ENCODE measurements at places on chromosomes 7 and 10.

GRCh38 chr7:95781961-95782586 lies 9.7 kb downstream of the DYNC1I1 start:
- no peak for DNase-seq

DNA sequence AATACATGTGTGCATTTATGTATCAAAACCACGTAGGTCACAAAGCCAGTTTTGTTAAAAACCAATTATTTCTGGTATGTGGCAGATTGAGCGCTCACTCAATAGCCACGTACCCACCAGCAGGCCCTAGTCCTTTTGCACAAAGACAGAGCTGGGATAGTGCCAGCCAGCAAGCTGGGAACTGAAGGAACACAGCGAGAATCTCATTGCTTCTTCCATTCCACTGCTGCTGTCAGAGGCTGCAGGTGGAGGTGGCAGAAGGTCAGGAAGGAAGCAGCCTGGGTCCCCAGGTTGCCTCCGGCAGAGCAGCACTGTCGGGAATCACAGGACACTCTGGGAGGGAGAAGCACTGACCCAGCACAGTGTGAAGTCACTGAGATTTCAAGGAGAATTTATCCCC lies 385.5 kb upstream of the PFKP start:
- no peak for DNase-seq

DNA sequence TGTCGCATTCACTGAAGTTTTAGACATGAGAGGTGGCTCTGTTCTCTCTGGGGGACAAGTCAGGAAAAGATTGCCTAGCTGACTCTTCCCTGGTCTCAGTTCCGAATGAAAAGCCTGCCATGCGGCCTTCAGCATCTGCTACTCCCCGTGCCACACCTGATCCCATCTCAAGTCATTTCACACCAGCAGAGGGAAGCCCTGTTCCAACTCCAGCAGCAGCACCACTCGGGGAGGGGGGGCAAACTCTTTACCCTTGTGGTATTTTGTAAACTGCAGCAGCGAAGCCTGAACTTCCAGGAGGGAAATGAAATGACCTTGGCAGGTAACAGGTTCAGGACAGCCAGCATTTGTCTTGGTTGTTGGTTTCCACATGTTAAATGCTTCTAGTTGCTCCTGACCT lies 13.8 kb downstream of the LRRC4 start:
- DNase-seq, result no peak

GRCh38 chr7:17633067-17633466 lies 307.2 kb downstream of the SNX13 start:
- no peak for DNase-seq

DNA sequence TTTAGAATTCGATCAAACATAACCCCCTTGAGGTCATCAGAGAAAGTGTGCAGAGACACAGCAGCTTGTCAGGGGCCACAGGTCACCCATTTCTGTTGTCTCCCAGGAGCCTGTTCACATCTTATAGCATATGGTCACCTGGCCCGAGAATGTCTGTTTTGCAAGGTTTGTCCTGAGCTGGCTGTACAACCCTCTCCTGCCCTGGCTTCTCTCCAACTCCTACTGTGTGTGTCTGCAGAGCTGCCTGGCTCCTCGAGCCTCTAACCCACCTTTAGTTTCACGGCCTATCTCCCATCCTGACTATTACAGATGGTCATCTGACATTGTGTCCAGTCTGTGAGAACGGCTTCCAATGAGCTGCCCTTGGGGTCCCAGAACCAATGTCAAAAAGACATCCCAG lies 683.4 kb downstream of the SDK1 start:
- no peak for DNase-seq

DNA sequence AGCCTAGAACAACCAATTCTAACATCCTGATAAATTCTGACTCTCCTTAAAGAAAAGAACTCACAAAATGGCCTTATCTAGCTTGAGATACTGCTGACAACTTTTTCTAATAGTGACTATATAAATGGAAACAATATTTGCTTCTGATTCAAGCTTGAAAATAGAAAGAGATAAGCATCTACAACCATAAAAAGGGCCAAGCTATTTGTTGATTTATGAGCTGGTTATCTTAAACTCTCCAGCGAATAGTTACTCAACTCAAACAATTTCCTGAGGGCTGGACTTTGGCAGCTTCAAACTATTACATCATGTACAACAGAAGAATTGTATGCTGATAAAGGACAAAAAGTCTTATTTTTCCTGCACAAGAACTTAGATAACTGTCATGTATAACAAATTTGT lies 4.6 kb downstream of the USP54 start:
- DNase-seq, result peak; percentile 44

DNA sequence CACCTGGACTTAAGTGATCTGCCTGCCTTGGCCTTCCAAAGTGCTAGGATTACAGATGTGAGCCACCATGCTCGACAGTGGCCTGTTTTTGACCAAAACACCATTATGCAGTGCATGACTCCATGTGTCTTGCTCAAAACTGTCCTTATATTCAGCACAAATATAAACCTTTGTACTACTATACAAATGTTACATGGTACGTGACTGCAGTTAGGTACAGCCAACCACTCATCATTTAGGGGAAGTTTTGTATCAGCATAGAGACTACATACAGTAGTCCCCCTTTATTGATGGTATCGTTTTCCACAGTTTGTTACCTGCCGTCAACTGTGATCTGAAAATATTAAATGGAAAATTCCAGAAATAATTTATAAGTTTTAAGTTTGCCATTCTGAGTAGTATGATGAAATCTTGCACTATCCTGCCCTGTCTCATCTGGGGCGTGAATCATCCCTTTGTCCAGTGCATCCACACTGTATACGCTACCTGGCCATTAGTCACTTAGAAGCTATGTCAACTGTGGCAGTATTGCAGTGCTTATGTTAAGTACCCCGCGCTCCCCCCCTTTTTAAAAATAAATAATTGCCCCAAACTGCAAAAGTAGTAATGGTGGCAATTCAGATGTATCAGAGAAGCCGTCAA lies 23.3 kb upstream of the ZNF282 start:
- DNase-seq, result no peak

DNA sequence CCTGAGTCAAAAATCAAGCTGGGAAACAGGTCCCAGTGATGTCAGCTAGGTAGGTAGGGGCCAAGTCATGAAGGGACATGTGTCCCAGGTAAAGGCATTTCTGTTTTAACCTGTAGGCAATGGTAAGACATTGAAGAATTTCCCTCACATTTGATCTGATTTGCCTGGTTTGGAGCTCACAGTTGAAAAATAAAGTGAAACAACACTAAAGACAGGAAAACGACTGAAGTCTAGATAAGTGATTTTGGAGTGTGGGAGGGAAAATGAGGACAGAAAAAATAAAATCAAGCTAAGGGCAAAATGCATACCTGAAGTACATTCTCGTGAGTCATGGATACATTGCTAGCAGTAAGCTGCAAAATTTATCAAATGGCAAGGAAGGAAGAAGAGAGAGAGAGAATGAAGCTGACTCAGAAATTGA lies 169.9 kb downstream of the SKIDA1 start:
- no peak for DNase-seq

- no peak for DNase-seq
Observed at GRCh38 chr10:92850185-92850584, 1.9 kb downstream of the EXOC6 start.

DNA sequence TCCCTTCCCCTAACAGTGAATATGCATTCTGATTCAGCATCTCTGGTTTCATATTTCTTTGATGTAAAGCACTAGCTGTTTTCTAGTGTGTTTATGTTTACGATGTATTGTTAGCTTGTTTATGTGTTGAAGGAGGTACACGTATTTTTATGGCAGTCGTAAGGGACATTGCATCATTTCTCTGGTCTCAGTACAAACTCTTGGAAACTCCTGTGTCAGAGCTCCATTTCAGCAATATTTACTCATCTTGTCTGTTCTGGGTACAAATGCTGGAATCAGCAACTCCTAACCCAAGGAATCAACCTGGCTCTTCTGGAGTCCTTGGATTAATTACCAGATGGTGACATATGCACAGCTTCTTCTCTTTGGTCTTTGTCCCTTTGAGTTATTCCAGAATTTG lies 270.0 kb upstream of the PLXDC2 start:
- DNase-seq, result no peak

DNA sequence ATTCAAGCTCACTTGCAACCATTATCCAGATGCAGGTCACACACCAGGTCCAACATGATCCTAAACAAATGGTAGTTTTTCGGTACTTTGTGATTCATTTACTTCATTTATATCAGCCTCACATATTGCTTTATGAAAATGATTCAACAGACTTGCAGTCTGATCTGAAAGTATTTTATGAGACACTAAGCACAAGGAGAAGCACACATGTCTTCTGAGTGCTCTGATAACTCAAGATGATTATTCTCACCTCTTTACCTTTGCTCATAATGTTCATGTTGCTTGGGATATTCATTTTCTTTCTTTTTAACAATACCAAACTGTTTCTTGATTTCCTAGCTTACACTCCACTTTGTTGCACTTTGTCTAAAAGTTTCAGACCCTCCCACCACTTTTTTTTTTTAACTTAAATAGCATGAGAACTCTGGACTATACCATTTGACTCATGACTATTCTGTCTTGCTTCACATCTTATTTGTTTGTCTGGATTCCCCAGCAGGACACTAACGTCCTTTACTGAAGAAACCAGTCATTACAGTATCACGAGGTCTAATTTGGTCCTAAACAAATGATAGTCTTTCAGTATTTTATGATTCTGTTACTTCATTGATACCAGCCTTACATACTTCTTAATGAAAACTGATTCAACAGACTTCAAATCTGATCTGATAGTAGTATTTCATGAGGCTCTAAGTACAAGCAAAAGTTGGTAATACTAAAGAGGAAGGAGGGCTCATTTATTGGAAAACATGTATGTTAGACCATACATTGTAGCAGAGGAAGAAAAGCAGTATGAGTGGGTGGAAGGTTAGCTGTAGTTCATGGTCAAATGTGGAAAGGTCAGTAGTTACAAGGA lies 171.8 kb upstream of the AHR start:
- DNase-seq, result no peak

GRCh38 chr10:110530131-110530831 lies 32.6 kb downstream of the DUSP5 start:
- DNase-seq, result no peak

- no peak for DNase-seq
Observed at GRCh38 chr10:17161775-17162174, 32.2 kb upstream of the CUBN start.

DNA sequence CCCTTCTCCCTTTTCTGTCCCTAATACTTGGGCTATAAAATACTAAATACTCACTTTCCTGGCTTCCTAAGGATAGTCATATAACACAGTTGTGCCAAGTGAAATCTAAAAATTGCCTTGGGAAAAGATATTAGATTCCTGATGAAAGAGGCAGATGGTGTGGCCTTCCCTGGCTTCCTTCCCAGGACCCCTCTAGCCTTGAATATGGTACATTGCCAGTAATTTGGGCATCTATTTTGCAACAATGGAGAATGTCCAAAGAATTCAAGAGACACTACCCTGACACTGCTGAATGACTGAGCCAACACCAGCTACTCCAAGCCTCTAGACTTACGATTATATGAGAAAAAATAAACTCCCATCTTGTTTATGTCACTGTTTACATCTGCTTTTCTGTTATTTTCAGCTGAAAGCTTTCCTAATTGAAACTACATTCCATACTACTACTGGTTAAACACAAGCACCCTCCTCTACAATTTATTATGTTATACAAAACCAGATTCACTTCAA lies 17.9 kb downstream of the COPG2 start:
- DNase-seq, result no peak

DNA sequence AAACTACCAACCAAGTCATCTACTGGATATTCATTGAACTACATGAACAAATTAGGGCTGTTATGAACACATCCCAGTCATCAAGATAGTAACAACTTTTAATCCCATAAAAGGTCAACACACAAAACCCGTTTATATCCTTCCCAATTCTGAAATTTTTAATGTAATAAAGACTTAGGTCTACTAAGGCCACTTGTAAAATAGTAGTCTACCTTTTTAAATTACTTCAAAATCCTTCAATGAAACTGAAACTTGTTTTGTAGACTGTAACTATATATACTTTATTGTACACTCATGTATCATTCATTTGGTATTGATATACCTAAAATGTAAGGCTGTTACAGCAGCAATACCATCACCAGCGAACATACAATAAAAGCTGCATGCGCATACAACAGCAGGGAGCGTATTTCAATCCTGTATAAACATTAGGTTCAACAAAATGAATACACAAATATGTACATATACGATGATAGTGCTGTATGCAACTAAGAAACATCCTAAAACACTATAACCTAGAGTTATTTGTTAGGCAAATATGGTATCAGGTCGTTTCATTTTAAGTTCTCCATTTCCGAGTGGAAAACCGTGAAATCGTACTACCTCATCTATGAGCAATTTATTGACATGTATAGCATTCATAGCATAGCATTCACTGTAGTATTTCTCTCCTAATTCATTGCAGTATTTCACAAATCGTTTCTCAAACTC lies 973 bp downstream of the ATAD1 start:
- DNase-seq, result no peak

- no peak for DNase-seq
Observed at GRCh38 chr7:102843850-102844249, 69.0 kb upstream of the LRRC17 start.

DNA sequence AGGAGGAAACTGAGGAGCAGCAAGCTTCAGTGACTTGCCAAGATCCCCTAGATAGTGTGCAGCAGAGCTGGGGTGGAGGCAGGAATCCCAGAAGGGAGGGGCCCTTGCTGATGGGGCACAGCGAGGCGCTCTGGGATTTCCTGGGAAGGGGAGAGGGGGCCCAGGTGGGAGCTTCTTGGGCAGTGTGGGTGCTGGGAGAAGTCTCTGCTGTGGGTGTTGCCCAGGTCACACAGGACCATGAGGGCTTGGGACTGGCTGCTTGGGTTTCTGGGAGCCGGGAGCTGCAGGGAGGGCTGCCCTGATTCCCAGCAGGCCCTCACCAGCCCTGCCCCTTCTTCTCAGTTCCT lies 55.2 kb downstream of the TSPAN15 start:
- no peak for DNase-seq

DNA sequence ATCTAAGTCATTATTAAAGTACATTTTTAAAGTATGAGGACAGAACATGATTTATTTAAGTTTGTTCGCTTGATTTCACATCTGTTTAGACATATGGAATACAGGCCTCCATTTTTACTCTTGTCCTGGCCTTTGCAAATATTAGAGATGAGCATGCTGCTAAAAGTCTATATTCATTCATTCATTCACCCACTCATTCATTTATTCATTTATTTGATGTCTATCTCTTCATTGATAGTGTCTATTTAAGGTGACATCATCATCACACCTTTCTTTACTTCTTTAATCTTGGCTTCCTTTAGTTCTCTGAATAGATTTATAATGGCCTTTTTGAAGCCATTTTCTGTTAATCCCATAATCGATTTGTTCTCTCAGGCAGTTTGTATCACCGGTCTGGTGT lies 68.0 kb downstream of the THNSL1 start:
- no peak for DNase-seq

- DNase-seq, result no peak
Observed at GRCh38 chr10:106500041-106500924, 664.2 kb downstream of the SORCS1 start.

GRCh38 chr7:25486656-25487055 lies 258.4 kb upstream of the NPVF start:
- no peak for DNase-seq

- no peak for DNase-seq
Observed at GRCh38 chr10:97788552-97789442, 17.0 kb upstream of the SFRP5 start.

- no peak for DNase-seq
Observed at GRCh38 chr7:69445541-69445940, 152.7 kb upstream of the AUTS2 start.

GRCh38 chr10:48466611-48467240 lies 138.1 kb downstream of the ARHGAP22 start:
- no peak for DNase-seq

GRCh38 chr7:117411539-117411938 lies 15.8 kb downstream of the ASZ1 start:
- no peak for DNase-seq

Measured in HS-5 (cell line).